Cardiac atrium fibroblast (primary cell): ENCODE measurements at places on chromosomes 1 and 21. TPM values are rescaled to one million over a fixed set of nuclear protein-coding genes. Genes with fewer than 3 reads are reported as not detected.

The ELF3 gene
- not detected in 2 replicates for total RNA-seq

The CD2 gene
- total RNA-seq: not detected in 2 replicates

The SELL gene
- under 0.01 and 0.81 TPM in 2 replicates for total RNA-seq

The EXTL1 gene
- total RNA-seq: 0.49 TPM in 1 of 2 replicates, not detected in the other

The LORICRIN gene
- total RNA-seq: not detected in 2 replicates

The TDRD10 gene
- total RNA-seq: 0.54 TPM in 1 of 2 replicates, not detected in the other

The HSD11B1 gene
- total RNA-seq: 16.6 and 177 TPM in 2 replicates

The ADAMTS4 gene
- 6.5 and 12.2 TPM in 2 replicates for total RNA-seq

The DNAJC28 gene
- 0.72 and 0.81 TPM in 2 replicates for total RNA-seq

The CELA3A gene
- not detected in 2 replicates for total RNA-seq

The G0S2 gene
- total RNA-seq: 14.8 and 34.5 TPM in 2 replicates

The CBS gene
- 36.9 and 47.5 TPM in 2 replicates for total RNA-seq

The CAPN8 gene
- total RNA-seq: not detected in 2 replicates

The DIRAS3 gene
- 1.8 and 8.3 TPM in 2 replicates for total RNA-seq

The S100A3 gene
- 7.5 and 9.0 TPM in 2 replicates for total RNA-seq

The TLR5 gene
- total RNA-seq: under 0.01 and 0.16 TPM in 2 replicates

The RIPK4 gene
- 5.1 and 12.3 TPM in 2 replicates for total RNA-seq

The SMIM1 gene
- not detected in 2 replicates for total RNA-seq

The WNT2B gene
- total RNA-seq: 0.18 and 1.3 TPM in 2 replicates

The HENMT1 gene
- total RNA-seq: 5.5 and 6.9 TPM in 2 replicates

The PLPP3 gene
- total RNA-seq: 167 and 196 TPM in 2 replicates

The VASH2 gene
- 2.1 TPM in 1 of 2 replicates, not detected in the other for total RNA-seq

The EPHB2 gene
- total RNA-seq: 0.18 and 0.97 TPM in 2 replicates

The ACTL8 gene
- total RNA-seq: not detected in 2 replicates

The E2F2 gene
- total RNA-seq: under 0.01 and 0.81 TPM in 2 replicates

The CCDC181 gene
- not detected in 2 replicates for total RNA-seq
